Stimulated activated CD8-positive, alpha-beta memory T cell treated with anti-CD3 and anti-CD28 coated beads, Interleukin-15, amount 100 ng/mL, for 4 hours (primary cell): ENCODE measurements at places on chromosomes 1 and 21.

DNA sequence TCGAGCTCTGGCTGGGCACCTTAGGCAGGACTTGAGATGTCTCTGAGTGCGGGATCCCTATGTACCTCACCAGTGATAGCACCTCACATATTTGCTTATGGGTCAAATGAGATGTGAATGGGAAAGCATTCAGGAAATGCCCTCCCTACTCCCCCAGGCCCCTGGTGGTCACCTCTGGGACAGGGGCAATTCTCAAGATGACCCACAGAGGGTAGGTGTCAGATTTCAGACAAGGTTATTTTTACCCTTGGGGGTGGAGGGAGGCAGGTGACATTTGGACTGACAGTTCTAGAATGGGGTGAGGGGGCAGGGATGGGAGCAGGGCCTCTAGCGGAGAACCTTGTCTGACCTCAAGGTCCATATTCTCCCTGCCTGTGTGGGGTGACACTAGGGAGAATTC lies 27.1 kb downstream of the ACOT11 start:
- no peak for DNase-seq

- DNase-seq, result no peak
Measured at GRCh38 chr1:160756849-160757201, 17.8 kb downstream of the SLAMF7 start.

DNA sequence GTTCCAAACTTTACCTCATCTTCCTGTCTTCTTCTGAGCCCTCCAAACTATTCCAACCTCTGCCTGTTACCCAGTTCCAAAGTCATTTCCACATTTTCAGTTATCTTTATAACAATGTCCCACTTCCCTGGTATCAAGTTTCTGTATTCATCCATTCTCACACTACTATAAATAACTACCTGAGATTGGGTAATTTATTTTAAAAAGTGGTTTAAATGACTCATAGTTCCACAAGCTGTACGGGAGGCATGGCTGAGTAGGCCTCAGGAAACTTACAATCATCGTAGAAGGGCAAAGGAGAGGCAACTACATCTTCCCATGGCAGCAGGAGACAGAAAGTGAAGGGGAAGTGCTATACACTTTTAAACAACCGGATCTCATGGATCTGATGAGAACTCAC lies 428.5 kb upstream of the RGS18 start:
- no peak for DNase-seq

DNA sequence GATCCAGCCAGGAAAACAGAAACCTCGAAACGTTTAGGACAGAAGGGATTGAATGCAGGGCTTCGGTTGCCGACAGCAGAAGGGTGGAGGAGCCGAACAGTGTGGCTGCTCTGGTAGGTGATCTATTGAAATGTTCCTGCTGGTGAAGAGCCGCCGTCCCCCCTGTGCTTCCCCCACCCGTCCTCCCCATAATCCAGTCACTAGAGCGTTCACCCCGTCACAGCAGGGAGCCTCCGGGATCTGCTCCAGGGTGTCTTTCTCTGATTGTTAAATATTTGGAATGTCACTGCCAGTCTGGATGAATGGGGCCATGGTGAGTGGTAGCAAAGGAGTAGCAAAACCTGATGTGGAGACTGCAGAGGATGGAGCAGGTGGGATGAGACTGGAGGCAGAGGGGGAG lies 255.1 kb upstream of the CSF3R start:
- DNase-seq, result no peak

- no peak for DNase-seq
Measured at GRCh38 chr21:43933680-43934079, 68.7 kb downstream of the AGPAT3 start.

DNA sequence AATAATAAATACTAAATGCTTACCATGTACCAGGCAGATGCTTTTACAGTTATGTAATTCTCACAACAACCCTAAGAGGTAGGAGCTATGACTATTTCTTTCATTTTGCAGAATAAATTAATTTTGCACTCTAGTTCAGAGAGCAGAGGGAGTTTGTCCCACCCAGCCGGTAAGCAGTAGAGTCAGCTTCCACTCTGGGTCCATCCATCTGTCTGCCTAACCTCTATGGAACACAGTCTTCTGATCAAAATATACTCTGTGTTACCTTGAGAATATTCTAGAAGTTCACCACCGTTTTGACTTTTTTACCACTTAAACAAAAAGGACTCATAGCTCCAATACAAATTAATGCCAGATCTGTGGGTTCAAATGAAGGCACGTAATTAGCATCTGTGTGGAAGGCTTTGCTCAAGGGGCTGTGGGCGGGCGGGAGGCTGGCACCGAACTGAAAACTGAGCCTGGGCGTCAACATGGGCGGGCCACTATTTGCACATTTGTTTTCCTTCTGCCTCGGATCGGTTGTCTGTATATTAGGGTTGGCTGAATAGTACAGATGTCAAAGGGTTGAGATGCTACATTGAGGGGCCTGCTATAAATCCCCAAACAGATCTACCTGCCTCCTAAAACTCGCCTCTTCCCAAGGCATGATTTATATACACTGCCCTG lies 33.1 kb upstream of the LMO4 start:
- no peak for DNase-seq

DNA sequence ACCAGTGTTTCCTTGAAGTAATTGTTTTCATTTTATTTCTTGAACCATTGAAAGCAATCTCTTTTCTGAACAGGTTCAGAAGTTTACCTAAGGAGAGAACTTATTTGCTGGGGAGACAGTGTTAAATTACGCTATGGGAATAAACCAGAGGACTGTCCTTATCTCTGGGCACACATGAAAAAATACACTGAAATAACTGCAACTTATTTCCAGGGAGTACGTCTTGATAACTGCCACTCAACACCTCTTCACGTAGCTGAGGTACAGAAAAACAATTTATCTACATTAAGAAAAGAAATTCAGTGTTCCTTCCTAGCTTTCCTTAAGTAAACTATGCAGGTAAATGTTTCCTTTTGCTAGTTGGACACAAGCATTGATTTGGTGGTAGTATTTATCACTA lies 27.4 kb downstream of the AGL start:
- no peak for DNase-seq

DNA sequence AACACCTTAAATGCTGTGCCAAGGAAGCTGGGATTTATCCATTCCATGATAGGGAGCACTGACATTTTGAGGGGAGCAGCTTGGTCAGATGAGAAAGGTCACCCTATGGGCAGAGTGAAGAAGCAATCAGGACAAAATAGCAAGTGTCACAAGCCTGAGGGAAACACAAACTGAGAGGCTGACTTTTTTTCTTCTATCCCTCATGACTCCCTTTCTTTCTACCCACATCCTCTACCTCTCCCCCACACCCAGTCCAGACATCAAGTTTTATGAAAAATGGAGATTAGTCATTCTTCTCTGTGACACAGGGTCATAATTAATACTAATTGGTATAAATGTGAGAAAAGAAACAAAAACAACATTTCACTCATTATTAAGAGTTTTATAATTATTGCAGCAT lies 103.1 kb downstream of the SLC25A24 start:
- DNase-seq, result no peak

DNA sequence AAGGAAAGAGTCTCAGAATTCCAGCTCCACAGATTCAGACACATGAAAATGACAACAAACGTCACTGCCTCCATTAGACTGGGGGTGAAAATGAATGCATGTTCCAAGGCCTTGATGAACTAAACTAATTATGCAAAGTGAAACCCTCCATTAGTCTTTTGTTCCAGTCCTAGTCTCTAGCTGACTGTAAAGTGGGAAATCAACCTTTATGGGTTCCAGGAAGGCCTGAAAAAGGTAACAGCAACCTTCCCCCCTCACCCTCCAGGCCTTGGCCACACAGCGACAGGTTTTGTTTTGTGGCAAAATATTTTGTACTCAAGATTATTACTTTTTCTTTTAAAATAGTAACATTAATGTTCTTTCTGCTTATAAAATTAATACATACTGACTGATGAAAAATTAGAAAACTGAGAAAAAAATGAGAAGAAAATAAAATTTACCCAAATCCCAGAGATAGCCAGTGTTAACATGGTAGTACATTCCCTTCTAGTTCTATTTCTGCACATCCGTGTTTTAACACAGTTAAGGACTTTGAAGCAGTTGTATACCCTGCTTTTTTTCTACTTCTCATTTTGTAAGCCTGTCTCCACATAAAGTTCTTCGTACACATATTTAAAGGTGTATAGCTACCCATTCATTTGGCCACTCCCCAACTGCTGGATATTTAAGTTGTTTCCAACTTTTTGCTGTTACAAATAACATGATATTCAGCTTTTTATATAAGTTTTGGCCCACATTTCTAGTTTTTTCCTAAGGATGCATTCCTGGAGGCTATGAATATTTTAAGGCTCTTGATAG lies 60.9 kb downstream of the CD2 start:
- no peak for DNase-seq

DNA sequence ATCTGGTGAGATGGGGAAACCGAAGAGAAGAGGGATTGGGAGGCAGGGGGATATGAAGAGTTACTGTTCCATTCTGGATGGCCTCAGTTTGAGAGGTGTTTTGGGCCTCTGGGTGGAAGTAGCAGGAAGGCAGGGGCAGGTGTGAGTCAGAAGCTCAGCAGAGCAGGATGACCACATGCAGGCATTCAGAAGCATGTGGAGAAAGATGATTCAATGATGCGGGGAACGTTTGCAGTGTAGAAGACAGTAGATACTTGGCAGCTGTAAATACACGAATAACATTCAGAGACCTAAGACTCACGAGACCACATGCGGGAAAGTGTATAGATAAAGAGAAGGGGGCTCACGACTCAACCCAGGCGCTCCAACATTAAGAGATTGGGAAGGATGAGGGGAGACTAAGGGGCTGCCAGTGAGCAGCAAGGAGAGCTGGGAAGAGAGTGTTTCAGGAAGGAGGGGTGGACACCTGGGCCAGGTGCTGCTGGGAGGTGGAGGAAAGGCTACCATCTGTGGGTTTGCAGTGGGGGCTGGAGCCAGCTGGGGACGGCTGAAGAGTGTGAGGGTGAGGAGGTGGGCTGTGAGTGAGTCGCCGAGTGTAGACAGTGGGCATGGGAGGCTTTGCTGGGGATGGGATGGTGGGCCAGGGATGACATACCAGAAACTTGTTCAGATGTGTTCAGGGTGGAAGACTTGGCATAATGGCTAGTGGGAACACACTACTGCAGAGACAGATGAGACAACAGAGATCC lies 5.8 kb upstream of the EPS8L3 start:
- no peak for DNase-seq

GRCh38 chr1:96487971-96488370 lies 233.6 kb upstream of the PTBP2 start:
- no peak for DNase-seq
